ENCODE measurements at places on chromosomes 4 and X.

- DNase-seq: no peak
Measured at GRCh38 chr4:25911356-25911755, 2.7 kb upstream of the SMIM20 start.

GRCh38 chrX:19725641-19726040 lies 161.8 kb downstream of the SH3KBP1 start:
- no peak for DNase-seq

GRCh38 chr4:14701896-14702295 lies 300.4 kb upstream of the CPEB2 start:
- no peak for DNase-seq

DNA sequence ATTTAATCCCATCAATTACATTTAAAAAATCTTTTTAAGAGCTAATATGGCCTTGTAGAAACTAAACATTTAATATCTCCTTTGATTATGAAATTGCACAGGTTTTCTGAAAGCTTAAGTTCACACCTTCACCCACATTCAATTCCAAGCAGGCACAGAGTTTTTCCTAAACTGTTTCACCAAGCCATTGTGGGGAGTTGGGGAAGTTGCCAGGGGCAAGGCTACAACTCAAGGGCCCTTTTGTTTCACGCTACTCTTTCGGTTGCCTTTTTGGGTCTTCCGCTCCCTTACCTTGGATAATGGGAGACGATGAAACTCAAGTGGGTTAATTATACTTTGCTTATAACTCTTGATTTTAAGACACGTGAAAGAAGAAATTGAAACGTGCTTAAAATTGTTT lies 33.3 kb downstream of the APBB2 start:
- no peak for DNase-seq

GRCh38 chr4:138897811-138898226 lies 117.8 kb upstream of the NOCT start:
- DNase-seq: no peak

GRCh38 chr4:7910952-7911578 lies 28.6 kb downstream of the AFAP1 start:
- DNase-seq: no peak

GRCh38 chr4:76306882-76307659 lies 538 bp downstream of the STBD1 start:
- DNase-seq: peak; percentile 26

GRCh38 chr4:182306792-182307507 lies 63.7 kb downstream of the TENM3 start:
- DNase-seq: no peak

GRCh38 chrX:66163849-66164411 lies at the start of gene HEPH:
HEPH (plus strand) TSS chrX:66164247; CDS start chrX:66170571, 6,324 bp downstream.
- DNase-seq: no peak

- DNase-seq: no peak
Measured at GRCh38 chr4:173243917-173244658, 75.5 kb downstream of the GALNT7 start.

GRCh38 chrX:155086202-155086840 lies 15.0 kb downstream of the BRCC3 start:
- no peak for DNase-seq

DNA sequence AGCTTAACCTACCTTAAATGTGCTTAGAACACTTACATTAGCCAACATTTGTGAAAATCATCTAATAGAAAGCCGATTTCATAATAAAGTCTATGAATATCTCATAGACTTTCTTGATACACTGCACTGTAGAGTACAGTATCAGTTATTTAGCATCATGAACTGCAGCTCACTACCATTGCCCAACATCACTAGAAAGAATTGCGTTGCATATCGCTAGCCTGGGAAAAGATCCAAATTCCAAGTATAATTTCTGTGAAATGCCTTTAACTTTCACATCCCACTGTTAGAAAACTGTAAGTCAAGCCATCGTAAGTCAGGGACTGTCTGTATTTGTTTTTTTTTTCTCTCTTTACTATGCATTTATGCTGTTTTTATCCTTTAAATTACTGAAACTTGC lies 918.6 kb upstream of the PABPC4L start:
- DNase-seq: no peak

DNA sequence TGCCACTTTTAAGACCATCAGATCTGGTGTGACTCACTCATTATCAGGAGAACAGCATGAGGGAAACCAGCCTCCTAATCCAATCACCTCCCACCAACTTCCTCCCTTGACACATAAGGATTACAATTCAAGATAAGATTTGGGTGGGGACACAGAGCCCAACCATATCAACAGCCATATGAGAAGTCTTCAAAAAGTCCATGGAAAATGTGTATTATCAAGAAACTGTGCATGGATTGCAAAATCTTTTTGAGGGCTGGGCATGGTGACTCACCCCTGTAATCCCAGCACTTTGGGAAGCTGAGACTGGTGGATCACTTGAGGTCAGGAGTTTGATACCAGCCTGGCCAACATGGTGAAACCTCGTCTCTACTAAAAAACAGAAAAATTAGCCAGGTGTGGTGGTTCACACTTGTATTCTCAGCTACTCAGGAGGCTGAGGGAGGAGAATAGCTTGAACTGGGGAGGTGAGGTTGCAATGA lies 17.8 kb upstream of the RPL39 start:
- DNase-seq: no peak

DNA sequence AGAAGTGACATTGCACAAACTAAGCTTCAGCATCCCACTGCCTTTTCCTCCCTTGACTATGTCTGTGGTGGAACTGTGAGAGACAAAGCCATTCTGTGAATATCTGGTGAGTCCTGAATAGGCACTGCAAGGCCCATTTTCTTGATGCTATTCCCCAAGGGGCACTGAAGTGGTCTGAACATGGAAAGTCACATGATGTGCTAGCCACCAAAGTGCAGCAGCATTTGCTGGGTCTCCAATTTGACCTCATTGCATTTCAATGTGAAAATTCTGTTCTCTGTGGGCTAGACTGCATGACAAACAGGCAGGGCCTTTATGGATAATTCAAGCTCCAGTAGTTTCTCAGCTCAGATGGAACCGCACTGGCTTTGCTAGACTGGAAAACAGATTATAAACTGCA lies 627.4 kb upstream of the BOD1L1 start:
- no peak for DNase-seq

- no peak for DNase-seq
Measured at GRCh38 chrX:9789555-9789954, 3.3 kb downstream of the SHROOM2 start.

- DNase-seq: no peak
Measured at GRCh38 chr4:174856926-174857800, 28.1 kb upstream of the GLRA3 start.

DNA sequence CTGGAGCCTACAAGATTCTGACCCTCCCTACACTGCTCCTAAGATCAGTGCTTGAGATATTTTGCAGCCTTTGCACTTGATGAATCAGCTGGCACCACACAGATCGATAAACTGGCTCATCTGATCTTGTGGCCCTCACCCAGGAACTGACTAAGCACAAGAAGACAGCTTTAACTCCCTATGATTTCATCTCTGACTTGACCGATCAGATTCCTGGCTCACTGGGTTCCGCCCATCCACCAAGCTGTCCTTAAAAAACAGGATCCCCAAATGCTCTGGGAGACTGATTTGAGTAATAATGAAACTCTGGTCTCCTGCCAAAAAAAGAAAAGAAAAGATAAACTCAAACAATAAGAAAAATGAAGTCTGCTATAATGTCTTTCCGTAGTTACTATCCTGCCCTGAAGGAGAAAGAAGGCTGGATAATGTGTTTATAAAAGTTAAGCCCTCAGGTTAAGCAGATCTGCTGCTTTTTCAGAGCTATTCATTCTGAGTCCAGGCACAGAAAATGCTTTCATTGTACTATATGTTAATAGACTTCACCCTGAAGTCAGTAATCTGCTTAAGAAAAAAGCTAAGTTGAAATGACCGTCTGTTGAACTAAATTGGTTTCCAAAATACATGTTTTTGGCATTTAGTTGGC lies 795.2 kb downstream of the TRIML1 start:
- DNase-seq: no peak

DNA sequence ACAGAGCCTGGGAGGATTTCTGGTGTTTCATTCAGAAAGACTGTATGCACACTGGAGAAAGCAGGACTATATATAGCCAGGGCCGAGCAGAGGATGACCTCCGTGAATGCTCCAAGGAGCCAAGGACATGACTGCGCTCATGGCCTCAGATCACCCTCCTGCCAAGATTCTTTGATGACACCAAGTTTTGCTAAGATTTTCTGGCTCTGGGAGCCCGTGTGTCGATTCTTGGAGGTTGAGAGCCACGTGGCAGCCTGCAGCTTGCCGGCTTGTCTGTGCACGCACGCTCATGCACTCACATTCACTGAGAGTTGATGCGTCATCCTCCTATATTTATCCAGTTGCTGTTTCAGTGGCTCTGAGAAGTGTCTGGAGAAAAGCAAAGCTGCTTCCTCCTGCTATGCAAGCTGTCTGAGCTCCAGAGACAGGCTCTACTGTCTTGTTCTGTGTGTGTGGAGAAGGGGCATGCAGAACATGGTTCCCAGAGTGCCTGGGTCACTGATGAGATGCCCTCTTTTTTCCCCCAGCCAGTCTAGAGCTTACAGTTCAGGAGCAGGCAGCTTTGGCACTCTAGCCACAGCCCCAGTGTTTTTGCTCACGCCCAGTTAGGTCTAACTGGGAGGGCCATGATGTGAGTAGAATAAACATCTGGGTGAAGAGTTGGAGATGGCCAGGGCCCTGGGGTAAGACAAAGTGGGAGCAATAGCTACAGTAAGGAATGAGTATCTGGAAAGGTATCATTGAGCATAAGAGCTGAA lies 64.9 kb upstream of the SCOC start:
- DNase-seq: peak; percentile 67

- DNase-seq: no peak
Measured at GRCh38 chr4:5712517-5712916, 1.5 kb downstream of the EVC start.

DNA sequence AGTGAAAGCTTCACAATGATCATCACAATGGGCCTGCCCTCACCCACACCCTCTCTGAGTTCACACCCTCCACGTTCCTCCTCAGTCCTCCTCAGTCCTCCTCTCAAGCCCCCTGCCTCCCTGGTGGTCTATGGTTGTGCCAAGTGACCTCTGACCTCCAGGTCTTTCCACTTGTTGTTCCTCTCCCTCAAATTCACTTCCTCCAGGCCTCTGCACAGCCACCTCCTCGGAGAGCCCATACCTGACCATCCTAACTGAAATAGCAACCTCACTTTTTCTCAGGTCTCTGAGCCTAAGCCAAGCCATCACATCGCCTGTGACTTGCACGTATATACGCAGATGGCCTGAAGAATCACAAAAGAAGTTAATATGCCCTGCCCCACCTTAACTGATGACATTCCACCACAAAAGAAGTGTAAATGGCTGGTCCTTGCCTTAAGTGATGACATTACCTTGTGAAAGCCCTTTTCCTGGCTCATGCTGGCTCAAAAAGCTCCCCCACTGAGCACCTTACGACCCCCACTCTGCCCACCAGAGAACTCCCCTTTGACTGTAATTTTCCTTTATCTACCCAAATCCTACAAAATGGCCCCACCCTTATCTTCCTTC lies 293.4 kb upstream of the TENM3 start:
- no peak for DNase-seq

DNA sequence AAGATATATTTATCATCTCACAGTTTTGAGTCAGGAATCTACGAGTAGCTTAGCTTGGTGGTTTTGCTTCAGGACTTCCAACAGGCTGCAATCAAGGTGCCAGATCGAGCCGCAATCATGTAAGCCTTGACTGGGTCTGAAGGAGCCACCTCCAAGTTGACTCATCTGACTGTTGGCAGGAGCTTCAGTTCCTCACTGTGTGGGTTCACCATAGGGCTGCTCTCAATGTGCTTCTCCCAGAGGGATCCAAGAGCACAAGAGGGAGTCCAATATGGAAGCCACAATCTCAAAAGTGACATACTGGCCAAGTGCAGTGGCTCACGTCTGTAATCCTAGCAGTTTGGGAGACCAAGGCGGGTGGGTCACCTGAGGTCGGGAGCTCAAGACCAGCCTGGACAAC lies 26.5 kb downstream of the DCHS2 start:
- no peak for DNase-seq

DNA sequence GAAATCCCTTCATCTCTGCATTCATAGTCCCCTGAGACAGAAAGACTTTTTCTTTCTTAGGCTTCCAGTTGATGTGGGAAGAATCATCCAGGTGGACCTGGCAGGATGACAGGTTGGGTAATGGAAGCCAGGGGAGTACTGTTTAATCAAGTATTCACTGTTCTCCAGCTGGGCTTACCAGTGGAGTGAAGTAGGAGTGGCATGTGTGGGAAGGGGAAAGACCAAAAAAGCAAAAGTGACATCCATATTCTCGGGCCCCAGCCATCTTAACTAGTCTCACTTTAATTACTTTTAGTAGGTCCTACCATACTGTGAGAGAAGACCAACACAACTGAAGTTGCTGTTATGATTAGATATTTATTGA lies 18.5 kb downstream of the VSIG4 start:
- no peak for DNase-seq

DNA sequence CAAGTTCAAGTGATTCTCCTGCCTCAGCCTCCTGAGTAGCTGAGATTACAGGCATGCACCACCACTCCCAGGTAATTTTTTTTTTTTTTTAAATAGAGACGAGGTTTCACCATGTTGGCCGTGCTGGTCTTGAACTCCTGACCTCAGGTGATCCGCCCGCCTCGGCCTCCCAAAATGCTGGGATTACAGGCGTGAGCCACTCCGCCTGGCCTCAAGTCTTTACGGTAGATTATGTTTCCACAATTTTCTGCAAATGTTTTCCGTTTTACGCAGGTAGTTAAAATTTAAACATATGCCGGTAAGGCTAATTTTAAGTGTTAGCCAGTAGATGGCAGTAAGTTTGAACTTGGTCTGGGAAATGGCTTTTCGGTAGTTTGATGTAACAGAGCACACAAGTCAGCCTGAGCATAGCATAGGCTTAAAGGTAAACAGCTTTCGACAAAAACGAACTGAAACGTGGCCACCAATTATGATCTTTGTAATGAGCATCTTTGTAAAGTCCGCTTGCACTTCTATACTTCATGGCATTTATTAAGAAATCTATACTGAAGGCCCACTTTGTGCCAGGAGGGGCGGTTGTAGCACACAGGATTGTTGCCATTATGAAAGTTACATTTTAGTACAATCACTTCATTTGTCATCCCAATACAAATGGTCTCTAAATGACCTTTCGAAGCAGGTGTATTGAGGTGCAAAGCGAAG lies 31.1 kb downstream of the CCKAR start:
- DNase-seq: no peak

DNA sequence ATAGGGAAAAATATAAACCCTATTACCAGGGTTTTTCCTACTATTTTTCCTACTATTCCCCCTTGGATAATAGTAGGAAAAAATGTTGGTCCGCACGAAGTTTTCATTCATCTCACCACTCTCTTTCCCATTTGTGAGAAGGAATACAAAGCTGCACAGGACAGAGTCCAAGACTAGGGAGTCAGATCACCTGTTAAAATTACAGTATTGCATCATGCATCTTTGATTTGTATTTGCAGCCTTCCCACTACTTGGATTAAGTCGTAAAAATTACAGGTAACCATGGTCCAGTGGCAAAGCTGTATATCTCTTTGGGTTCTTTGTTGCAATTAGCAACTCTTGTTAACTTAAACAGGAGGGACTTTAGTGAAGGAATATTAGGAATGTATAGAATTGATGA lies 121.5 kb downstream of the FNIP2 start:
- DNase-seq: no peak

All from lower leg skin (tissue), 4 donors.